ENCODE measurements at places on chromosomes 6 and 20.

- no peak for DNase-seq
Observed at GRCh38 chr6:72787391-72788031, 165.6 kb downstream of the KCNQ5 start.

GRCh38 chr6:34059136-34059731, 86.7 kb downstream of the GRM4 start:
- no peak for DNase-seq

DNA sequence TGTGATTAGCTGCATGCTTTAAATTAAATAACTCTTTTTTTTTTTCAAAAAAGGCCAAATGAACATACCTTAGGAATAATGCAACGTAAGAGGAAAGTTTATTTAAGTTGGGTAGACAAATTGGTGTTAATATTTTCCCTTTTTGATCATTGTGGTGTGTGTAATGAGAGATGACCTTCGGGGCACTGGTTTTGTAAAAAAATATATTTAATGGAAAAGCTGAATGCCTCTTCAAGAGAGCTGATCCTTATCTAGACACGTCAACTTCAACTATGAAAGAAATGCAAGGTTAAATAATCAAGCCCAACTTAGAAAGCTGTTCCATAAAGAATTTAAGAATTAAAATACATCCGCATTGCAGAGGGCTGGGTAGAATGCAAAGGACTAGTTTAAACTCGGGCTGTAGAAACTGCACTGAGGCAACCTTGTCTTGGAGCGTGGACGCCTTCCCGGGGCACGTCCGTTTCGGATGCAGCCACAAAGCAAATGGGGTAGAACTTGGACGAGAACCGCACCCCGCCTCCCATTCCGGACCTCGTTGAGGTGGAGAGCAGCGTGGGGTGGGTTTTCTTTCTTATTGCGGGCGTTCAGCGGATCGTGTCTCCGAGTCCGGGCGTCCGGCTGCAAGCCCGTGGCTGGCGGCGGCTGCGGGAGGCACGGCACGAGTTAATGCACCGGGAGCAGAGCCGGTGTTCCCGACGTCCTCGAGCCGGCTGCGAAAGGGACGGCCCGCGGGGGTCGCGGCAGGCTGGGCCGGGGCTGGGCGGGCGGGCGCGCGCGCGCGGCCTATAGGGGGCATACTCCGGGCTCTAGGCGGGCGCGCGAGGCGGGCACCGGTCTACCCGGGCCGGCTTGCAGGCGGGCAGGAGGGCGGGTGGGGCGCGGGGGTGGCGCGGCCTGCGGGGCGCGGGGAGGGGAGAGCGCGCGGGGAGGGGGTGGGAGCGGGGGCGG, 1.9 kb downstream of the JARID2 start:
- peak; percentile 64 for DNase-seq

DNA sequence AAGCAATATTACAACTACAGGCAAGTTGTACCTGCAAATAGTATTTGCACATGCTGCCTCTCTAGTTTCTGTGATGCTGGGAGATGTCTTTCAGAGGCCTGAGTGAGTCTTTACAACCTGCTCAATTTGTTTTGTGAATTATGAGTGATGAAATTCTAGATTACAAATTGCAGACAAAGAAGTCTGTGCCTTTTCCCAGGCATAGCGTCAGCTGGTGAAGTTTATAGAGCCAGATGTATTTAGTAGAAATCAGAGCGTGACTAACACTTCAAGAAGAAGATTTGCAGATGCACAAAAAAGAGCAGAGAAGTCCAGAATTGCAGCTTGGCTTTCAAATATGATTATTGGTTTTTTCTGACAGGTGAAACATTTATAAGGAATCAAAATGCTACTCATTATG, 289.9 kb downstream of the PLCB1 start:
- no peak for DNase-seq

GRCh38 chr6:40349123-40349900, 237.9 kb downstream of the LRFN2 start:
- no peak for DNase-seq

DNA sequence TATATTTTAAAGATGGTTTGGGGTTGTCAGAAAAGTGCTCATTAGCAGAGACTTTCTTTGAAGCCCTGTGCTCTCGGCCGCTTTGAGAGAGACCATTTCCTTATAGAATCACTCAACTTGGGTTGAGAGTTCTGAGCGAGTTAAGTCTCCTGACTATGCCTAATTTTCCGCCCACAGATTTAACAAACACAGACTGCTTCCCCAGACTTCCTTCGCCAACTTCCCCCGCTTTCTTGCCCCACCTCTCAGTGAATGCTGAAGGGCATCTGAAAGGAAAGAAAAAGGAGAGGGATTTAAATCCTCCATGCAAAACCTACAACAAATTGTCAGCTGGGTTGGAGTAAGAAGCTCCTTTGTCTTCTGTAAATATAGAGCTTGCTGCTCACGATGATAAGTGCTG, 224.0 kb downstream of the EYA2 start:
- DNase-seq, result no peak

DNA sequence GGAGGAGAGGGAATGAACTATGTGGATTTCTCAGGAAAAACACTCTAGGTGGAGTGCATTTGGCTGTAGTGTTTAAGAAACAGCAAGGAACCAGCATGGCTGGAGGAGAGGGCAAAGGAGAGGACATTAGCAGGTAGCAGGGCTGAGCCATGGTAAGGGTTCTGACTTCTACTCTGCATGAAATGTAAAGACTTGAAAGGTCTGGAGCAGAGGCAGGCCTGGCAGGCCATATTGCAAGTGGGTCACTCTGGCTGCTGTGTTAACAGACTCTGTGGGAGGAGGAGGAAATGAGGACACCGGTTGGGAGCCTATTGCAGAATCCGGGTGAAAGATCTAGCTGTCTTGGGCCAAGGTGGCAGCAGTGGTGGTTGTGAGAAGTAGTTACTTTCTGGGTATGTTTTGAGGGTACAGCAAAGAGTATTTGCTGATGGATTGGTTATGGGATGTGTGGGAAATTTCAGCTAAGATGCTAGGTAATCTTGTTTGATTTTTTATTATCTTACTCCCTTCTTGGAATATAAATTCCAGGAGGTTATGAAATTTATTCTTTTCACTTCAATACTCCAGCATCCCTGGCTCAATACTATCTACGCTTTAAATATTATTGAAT, 115.9 kb upstream of the BCLAF1 start:
- DNase-seq, result no peak

DNA sequence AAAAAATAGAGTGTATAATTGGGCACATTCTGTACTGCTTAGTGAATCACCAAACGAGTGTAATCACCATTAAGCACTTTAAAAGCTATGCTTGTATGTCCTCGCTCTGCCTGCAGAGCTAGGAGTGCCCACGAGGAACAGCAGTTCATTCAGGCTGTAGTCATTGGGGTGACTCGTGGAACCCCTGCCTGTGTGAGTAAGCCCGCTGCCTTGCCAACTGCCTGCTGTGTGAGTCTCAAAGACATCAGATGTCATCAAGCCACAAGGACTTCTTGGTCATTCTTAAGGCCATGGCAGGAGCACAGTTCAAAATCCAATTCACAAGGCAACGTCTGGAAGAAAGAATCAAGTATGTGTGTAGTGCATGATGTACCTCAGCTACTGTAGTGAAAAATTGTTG, 60.4 kb downstream of the FOXO3 start:
- DNase-seq, result no peak

- DNase-seq, result peak; percentile 22
Observed at GRCh38 chr6:110512991-110513390, 36.6 kb upstream of the SLC22A16 start.

GRCh38 chr20:13610184-13610583, 28.5 kb downstream of the TASP1 start:
- no peak for DNase-seq

GRCh38 chr20:57996936-57997890, 231.2 kb downstream of the ANKRD60 start:
- DNase-seq, result peak; percentile 50

DNA sequence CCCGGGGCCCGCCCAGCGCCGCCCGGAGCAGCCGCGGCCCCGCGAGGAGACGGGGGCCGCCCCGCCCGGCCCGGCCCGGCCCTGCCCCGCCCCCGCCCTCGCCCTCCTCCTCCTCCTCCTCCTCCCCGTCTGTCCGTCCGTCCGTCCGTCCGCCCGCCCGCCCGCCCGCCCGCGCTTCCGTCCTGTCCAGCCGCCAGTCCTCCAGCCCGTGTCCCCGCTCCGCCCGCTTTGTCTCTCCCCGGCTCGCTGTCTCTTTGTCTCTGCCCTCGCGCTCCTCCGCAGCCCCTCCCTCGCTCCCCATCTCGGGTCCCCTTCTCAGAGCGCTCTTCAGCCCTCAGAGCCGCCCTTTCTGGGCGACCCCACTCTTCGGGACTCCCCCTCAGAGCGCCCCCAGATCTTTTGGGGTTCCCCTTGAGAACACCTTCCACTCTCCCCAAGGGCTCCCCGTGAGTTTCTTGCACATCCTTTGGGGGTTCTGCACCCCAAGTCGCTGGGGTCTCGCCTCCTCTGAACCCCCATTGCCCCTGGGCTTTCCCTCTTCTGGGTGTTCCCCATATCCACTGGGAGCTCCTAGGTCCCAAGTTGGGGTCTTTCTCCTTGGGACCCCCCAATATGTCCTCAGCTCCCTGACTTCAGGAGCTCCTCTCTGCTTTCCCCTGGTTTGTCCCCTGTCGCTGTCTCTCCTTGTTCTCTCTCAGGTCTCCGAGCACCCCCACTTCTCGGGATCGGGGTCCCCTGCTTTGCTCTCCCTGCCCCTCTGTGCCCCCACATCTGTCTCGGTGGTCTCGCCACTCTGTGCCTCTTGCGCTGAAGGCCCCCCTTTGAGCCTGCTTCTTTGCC, 79.5 kb upstream of the MYL9 start:
- no peak for DNase-seq

DNA sequence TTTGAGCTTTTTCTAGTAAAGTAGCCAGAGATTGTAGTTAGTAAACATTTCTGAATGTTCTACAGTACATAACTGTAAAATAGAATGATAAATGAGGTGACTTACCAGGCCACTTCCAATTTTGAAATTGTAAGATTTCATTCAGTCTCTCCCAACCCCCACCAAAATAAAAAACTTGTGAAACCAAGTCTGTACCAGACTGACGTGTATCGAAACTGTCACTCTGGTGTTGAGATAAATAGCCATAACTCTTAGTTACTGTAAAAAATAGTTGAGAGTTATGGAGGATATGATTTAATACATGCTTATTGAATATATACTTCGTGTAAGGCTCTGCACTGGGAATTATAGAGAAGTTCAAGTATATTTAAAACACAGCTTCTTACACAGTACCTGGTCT, 455.7 kb downstream of the PLCB1 start:
- DNase-seq, result no peak

DNA sequence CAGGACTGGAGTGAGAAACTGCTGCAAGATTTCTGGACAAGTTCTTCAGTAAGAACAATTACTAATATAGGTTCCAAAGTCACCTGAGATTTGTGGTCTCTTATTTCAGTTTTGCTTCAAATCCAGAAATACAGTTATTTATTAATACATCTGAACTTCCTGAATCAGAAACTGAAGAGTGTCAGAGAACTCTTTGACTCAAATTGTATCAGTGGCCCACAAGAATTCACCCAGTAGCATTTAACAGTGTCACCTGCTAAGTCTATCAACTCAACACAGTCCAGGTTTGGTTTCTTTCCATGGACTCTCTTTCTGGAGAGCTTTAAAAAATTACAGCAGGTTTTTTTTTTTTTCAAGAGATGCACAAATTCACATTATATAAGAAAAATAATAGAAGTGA, 18.8 kb upstream of the NHSL1 start:
- DNase-seq, result no peak
